ENCODE measurements at places on chromosomes 4 and X. TPM values are rescaled to one million over a fixed set of nuclear protein-coding genes. Genes with fewer than 3 reads are reported as not detected.

Gene RAB33A
- 36.5 TPM for total RNA-seq

- DNase-seq = no peak
Observed at GRCh38 chr4:2441393-2442174, 22.8 kb downstream of the CFAP99 start.

- DNase-seq = no peak
Observed at GRCh38 chr4:185772391-185773093, 39.5 kb downstream of the SORBS2 start.

Gene SPACA5
- not detected for total RNA-seq

- no peak for DNase-seq
Observed at GRCh38 chr4:86380181-86380724, 20.4 kb upstream of the MAPK10 start.

GRCh38 chr4:95251568-95251967 is 297.2 kb downstream of the UNC5C start:
- DNase-seq = no peak

Gene FDCSP
- total RNA-seq = not detected

DNA sequence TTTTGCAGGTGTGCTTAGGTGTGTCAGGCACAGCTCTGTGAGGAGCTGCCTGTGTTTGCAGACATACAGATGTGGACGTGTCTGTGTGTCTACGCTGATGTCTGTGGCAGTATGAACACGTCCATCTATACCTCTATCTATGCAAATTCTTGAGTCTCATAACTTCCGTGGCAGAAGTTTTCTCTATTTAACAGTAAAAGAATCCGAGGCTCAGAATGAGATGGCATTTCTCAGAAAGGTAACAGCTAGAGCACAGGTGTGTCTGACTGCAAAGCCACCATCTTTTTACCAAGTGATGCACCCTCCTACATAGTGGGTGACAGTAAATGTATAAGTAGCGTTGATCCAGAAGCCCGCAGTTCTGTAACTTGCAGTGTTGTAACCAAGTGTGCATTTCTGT is 39.9 kb upstream of the CYP4V2 start:
- DNase-seq = no peak

- DNase-seq = no peak
Observed at GRCh38 chr4:4326166-4326565, 36.1 kb downstream of the ZBTB49 start.

Gene TMPRSS11A
- total RNA-seq = not detected

Gene TRPC3
- total RNA-seq = 9.7 TPM

Data from occipital lobe (tissue), 3 donors.